ENCODE measurements at places on chromosomes 16 and 17. TPM values are rescaled to one million over a fixed set of nuclear protein-coding genes. Genes with fewer than 3 reads are reported as not detected.

The CES5A gene
- total RNA-seq = not detected

The C16orf54 gene
- total RNA-seq = not detected

The CLDN7 gene
- total RNA-seq = not detected

The C17orf78 gene
- total RNA-seq = not detected

The TBC1D3C gene
- 1.2 TPM for total RNA-seq

The CD300A gene
- total RNA-seq = not detected
